ENCODE measurements at places on chromosomes 1 and 21. TPM values are rescaled to one million over a fixed set of nuclear protein-coding genes. Genes with fewer than 3 reads are reported as not detected.

DNA sequence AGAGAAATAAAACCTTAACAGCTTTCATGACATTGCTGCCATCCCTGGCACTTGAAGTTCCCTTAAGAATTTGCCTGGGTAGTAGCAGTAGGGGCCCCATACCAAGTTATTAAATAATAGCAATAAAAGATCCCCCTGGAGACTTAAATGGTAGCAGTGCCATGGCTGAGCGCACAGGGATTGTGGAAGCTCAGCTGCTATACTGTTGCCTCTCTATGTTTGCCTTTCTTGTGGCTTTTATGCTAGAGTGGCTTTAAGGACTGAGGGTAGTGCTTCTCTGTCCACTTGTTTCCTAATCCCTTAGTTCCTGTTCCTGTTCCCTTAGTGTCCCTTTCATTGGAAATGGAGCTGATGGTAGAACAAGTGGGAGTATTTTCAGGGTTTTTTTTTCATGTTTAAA, 42.1 kb downstream of the NCF2 start:
- H3K27ac ChIP-seq = no peak overlapping the region
- no peak overlapping the region for H3K4me3 ChIP-seq
- H3K4me1 ChIP-seq = peaks cover 7% of the 10 kb centered on the region
- H3K36me3 ChIP-seq = peaks cover 19% of the 10 kb centered on the region

Gene APOBEC4
- not detected for total RNA-seq

Gene FHL3
- 32.2 TPM for total RNA-seq

Gene GREM2
- 5.4 TPM for total RNA-seq

DNA sequence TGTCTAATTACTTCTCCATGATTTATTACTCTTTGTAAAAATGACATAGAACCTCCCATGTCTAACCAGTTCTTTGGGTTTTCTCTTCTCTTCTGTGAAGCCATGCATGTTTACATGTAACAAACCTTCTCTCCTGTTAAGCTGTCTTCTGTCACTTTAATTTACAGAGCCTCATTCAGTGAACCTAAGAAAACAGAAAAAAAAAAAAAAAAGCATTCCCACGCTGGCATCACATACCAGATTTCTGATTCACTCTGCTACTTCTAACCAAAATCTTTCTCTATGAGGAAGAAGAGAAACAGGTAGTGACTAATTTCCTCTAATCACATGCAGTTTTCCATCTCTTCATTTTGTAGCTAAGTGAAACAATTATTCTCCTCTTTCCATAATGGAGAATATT, 141.4 kb upstream of the CXADR start:
- H3K4me3 ChIP-seq = peak overlapping the region; percentile 52
- peak overlapping the region; percentile 72 for H3K27ac ChIP-seq
- peaks cover 23% of the 10 kb centered on the region for H3K4me1 ChIP-seq
- H3K36me3 ChIP-seq = no peaks in the 10 kb centered on the region
- peaks cover 2% of the 10 kb centered on the region for H3K27me3 ChIP-seq

DNA sequence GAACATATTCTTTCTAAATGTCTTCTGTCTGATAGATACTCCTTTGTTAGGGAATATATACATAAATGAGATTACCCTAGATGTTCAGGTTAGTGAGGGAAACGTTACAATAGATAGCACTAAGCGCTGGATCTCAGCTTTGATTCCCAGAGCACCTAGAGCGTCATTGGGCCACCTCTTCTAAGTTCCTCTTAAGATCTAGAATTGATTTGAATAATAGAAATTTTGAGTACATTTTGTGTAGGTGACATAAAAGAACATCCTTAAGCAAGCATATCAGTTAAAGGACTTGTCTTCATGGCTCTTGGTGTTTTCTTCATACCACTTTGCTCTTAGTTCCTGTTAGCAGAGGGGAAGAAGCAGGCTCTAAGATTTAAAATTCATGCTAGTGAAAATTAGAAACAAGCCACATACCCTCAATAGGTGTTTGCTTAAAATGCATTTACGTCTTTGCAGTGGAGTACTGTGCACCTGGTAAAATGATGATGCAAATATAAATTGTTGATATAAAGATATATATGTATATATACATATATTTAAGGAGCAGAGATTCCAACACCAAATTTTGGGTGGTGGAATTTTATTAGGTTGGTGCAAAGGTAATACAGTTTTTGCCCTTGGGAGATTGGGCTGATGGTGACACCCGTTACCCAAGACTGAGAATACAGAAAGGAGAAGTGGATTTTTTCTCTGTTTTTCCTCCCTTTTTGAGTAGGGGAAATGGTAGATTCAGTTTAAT, 47.1 kb downstream of the DYRK1A start:
- peak overlapping the region; percentile 87 for H3K27ac ChIP-seq
- H3K4me3 ChIP-seq = peak overlapping the region; percentile 60
- peaks cover 9% of the 10 kb centered on the region for H3K36me3 ChIP-seq
- no peak for DNase-seq

- no peak overlapping the region for H3K4me3 ChIP-seq
- H3K27ac ChIP-seq = no peak overlapping the region
- H3K27me3 ChIP-seq = no peaks in the 10 kb centered on the region
- no peak for DNase-seq
- no peaks in the 10 kb centered on the region for H3K36me3 ChIP-seq
These were observed 23.1 kb upstream of the CTPS1 start for GRCh38 chr1:40956407-40956806.

Gene LCE2B
- not detected for total RNA-seq

Gene SERPINC1
- not detected for total RNA-seq

Gene KCNJ9
- not detected for total RNA-seq

Gene FCN3
- total RNA-seq = not detected

DNA sequence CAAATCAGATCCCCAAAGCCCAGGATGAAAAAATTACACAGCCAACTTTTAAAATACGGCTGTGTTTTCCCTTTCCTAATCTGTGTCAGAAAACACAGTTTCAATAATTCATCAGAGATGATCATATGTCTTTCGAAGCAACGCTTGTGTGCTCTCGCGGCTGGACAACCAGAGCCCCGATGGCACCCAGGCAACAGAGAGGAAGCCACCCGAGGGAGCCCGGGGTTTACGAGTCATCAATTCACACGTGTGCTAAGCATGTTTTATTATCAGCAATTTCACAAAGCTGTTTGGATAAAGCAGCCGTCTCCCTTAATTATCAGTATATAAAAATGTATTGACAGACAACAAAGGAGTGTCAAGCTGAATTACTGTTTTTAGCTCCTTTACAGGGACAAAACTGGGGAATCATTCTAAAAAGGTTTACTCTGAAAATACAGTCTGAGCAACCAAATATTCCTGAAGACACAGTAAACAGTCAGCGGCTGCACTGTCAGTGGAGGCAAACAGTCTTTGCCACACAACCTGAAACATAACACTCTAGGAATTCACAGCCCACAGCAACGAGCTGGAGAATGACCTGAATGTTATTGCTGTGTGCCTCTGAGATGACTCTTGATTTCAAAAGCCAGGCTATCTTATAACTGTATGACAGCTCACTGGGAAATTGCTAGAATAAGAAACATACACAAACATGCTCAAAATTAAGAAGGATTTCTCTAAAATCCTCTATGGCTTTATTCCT, 201.0 kb downstream of the SIPA1L2 start:
- H3K27me3 ChIP-seq = no peaks in the 10 kb centered on the region
- H3K36me3 ChIP-seq = no peaks in the 10 kb centered on the region
- no peak overlapping the region for H3K4me3 ChIP-seq
- H3K27ac ChIP-seq = no peak overlapping the region
- DNase-seq = no peak

- no peak overlapping the region for H3K27ac ChIP-seq
- DNase-seq = no peak
- H3K4me1 ChIP-seq = peaks cover 5% of the 10 kb centered on the region
- no peaks in the 10 kb centered on the region for H3K27me3 ChIP-seq
These were observed 599.8 kb upstream of the CXADR start for GRCh38 chr21:16913010-16913409.

DNA sequence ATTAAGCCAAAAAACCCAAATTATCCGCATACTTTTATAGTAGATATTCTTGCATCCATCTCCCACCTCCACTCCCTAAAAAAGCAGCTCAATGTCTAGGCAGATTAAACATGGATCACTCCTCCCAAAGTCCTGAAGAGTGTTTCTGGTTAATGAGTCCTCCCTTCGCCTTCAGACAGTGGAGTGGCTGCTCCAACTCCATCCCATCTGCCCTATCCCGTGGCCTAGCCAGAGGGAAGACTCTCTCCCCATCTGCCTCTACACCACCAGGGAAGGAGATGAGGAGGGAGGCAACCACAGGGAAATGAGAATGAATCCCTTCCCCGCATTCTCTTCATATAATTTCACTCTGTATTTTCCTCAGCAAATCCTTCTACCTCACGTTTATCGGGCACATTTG, 103.8 kb downstream of the SLC45A1 start:
- H3K27ac ChIP-seq = no peak overlapping the region
- DNase-seq = peak; percentile 5
- H3K27me3 ChIP-seq = no peaks in the 10 kb centered on the region

DNA sequence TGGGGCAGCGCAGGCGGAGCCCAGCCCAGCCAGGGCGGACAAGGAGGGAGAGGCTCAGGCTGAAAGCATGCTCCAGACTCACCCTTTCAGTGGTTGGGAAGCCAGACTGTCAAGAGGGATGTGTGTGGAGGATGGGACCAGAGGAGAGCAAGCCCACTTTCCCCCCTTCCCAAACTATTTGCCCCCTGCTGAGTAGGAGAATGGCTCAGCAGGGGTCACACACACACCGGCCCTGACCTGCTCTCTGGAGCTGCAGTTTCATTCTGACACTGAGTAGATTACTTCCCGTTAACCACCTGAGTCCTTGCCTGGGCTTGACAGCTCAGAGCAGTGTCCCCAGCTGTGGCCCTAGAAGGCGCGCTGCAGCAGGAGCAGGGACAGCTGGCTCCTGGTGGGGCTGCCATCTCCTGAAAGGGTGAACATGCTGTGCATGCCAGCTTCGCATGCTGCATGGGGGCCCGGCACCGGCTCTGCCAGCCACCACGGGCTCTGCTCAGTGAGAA, 51.6 kb upstream of the CNTN2 start:
- H3K4me3 ChIP-seq = no peak overlapping the region
- peaks cover 23% of the 10 kb centered on the region for H3K27me3 ChIP-seq
- H3K4me1 ChIP-seq = peaks cover 18% of the 10 kb centered on the region
- H3K36me3 ChIP-seq = no peaks in the 10 kb centered on the region
- DNase-seq = no peak

DNA sequence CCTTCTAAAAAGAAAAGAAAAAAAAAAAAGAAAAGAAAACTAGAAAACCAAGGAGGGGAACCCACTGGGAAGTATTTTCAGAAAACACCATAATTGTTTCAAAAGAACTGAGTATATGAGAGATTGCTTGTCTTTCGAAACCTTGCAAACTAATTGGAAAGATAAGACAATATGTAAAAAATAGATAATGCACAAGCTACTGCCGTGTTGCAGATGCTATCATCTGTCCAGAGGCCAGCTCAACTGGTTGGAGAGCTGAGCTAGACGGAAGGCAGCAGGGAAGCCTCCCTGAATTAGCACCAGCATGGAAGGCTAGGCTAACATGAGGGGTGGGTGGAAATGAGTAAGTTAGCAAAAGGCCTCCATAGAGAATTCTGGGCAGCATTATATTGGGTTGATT, 16.2 kb upstream of the CACHD1 start:
- no peak overlapping the region for H3K4me3 ChIP-seq
- H3K36me3 ChIP-seq = no peaks in the 10 kb centered on the region
- H3K27ac ChIP-seq = no peak overlapping the region
- no peaks in the 10 kb centered on the region for H3K4me1 ChIP-seq

Gene NEGR1
- total RNA-seq = 56.9 TPM

Gene HSPA6
- total RNA-seq = 0.25 TPM

DNA sequence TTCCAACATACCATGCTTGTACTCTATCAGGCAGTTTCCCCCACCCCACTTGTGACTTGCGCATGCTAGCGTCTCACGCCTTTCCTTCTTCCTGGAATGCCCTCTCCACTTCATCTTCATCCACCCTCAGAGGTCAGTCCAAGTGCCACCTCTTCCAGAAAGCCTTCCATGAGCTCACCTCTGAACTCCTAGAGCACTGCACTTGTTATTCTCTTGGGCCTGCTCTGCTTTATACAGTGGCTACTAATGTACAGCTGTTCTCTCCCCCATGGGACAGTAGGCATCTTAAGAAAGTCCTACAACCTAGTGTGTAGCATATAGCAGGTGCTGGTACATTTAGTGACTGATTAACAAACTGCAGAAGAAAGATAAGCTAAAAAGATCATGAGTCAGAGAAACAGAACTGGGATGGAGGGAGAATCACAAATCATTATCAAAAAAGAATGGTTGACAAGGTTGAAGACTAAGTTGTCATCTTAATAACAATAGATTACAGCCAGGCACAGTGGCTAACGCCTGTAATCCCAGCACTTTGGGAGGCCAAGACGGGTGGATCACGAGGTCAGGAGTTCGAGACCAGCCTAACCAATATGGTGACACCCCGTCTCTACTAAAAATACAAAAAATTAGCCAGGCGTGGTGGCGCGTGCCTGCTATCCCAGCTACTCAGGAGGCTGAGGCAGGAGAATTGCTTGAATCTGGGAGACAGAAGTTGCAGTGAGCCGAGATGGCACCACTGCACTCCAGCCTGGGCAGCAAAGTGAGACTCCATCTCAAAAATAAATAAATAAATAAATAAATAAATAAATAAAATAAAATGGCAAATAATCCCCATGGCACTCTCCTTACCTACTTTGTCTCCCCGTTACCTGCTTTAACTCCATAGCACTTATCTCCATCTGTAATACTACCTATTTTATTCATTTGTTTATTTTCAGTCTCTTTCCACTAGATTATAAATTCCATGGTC, 16.3 kb upstream of the TSPAN1 start:
- no peaks in the 10 kb centered on the region for H3K36me3 ChIP-seq
- no peak overlapping the region for H3K4me3 ChIP-seq
- DNase-seq = no peak
- H3K27ac ChIP-seq = no peak overlapping the region
- H3K27me3 ChIP-seq = peaks cover 2% of the 10 kb centered on the region

Gene NTMT2
- total RNA-seq = not detected

Gene HHIPL2
- 0.07 TPM for total RNA-seq

- no peak overlapping the region for H3K4me3 ChIP-seq
- H3K27me3 ChIP-seq = peaks cover 18% of the 10 kb centered on the region
- DNase-seq = no peak
- H3K27ac ChIP-seq = no peak overlapping the region
- H3K36me3 ChIP-seq = no peaks in the 10 kb centered on the region
These were observed 29.4 kb downstream of the VAV3 start for GRCh38 chr1:107935396-107936064.

DNA sequence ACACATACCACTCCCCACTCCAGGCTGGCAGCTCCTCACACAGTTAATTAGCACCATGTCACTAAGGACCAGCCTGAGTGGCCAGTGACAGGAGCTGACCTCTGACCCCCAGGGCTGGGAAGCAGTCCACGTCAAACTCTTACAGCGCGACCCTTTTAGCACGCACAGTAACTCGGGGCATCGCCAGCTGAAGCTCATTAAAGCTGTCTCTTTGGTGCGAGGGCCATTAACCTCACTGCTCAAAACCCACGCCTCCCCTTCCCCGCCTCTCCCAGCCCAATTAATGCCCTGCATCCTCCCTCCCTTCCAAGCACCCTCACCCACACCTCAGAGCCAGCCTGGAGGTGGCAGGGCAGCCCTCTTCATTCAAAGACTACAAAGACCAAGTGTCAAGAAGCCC, 31.7 kb downstream of the DMAP1 start:
- peaks cover 5% of the 10 kb centered on the region for H3K36me3 ChIP-seq
- no peak overlapping the region for H3K27ac ChIP-seq
- peaks cover 18% of the 10 kb centered on the region for H3K4me1 ChIP-seq
- H3K4me3 ChIP-seq = no peak overlapping the region
- DNase-seq = no peak

Gene CXADR
- total RNA-seq = 0.10 TPM

Gene NR0B2
- not detected for total RNA-seq
